ENCODE measurements at places on chromosomes 16 and 17. TPM values are rescaled to one million over a fixed set of nuclear protein-coding genes. Genes with fewer than 3 reads are reported as not detected.

DNA sequence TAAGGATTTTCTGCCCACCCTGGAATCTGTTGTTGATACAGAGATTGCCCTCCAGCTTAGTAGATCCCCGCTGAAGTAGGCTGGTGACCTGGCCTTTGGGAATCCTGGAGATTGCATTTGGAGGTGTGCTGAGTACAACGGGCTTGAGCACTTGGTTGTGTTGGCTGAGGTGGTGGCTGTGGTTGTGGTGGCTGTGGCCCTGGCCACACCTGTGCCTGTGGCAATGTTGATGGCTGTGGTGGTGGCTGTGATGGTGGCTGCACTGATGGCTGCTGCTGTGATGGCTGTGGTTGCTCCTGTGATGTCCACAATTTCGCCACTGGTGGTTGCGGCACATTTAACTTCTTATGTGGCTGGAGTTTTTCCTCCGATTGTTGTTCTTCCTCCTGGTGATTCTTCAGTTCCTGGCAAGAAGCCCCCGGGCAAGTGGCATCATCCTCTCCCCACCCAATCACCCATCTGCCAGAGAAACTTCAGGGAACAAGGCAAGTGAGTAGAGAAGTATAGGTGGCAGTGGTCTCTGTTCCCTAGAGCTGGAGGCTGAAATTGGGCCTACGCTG, 4.2 kb downstream of the CCDC200 start:
- DNase-seq: peak; percentile 31

GRCh38 chr16:57185446-57185944, 344 bp downstream of the PSME3IP1 start:
- DNase-seq: peak; percentile 74

DNA sequence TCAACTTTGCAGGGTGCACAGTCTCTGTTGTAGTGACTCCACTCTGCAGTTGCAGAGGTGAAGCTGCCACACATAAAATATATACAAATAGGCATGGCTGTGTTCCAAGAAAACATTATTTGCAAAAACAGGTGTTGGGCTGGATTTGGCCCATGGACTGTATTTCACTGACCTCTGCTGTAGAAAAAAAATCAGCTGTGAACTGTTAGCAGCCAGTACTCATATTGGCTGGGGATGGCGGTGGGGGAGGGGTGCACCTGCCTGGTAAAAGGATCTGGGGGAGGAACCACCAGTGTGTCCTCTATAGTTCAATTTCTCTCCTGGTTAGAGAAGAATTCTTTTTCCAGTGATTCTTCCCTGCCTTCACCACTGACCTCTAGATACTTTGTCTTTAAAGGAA, 50.0 kb downstream of the SHISA9 start:
- no peak for DNase-seq

GRCh38 chr16:55508271-55508921, 476 bp upstream of the LPCAT2 start:
- DNase-seq: no peak

DNA sequence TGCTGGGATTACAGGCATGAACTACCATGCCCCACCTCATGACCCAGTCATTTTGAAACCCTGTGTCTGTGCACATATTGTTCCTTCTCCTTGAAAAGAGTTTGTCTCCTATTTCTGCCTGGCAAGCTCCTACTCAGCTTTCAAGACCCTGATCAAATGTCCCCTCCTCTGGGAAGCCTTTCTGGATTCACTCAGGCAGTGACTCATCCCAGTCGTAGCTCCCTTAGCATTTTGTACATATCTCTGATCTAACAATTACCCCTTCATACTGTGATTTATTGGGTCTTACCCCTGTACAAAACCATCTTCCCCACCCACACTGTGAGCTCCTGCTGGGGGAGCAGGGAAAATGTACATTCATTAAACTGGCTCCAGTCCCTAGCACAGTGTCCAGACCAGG, 18.1 kb upstream of the ABCC12 start:
- no peak for DNase-seq

DNA sequence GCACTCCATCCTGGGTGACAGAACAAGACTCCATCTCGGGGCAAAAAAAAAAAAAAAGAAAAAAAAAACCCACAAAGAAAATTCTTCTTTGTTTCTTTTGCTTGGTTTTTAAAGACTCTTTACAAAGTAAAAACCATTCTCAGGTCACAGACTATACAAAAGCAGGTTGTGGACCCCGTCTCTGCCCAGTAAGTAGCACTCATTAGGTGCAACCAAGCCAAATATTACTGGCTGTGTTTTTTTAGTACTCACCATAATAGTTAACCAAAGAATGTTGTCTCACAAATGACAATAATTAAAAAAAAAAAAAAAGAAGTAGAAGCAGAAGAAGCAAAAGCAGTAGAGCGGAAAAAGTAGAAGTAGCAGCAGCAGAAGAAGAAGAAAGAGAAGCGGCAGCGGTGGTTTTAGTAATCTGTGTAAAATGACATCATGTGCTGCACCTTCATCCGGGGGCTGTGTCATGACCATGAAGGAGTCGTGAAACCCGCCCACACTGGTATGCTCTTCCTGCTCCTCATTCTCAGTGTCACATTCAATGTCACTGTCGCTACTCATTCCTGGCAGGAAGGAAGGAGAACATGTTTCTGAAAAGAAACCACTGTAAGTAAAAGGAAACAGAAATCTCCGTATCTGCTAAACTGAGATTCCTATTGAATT, 105.4 kb downstream of the TRIM37 start:
- DNase-seq: peak; percentile 94

- no peak for DNase-seq
These were observed 16.6 kb upstream of the ERN1 start for GRCh38 chr17:64146418-64147109.

- DNase-seq: no peak
These were observed 1.6 kb downstream of the BORCS6 start for GRCh38 chr17:8188263-8188839.

GRCh38 chr16:15949210-15950160, at the start of gene ABCC1:
Gene ABCC1, plus strand, starts transcription at chr16:15949616. Its CDS starts 136 bp downstream, at chr16:15949752.
- DNase-seq: no peak

DNA sequence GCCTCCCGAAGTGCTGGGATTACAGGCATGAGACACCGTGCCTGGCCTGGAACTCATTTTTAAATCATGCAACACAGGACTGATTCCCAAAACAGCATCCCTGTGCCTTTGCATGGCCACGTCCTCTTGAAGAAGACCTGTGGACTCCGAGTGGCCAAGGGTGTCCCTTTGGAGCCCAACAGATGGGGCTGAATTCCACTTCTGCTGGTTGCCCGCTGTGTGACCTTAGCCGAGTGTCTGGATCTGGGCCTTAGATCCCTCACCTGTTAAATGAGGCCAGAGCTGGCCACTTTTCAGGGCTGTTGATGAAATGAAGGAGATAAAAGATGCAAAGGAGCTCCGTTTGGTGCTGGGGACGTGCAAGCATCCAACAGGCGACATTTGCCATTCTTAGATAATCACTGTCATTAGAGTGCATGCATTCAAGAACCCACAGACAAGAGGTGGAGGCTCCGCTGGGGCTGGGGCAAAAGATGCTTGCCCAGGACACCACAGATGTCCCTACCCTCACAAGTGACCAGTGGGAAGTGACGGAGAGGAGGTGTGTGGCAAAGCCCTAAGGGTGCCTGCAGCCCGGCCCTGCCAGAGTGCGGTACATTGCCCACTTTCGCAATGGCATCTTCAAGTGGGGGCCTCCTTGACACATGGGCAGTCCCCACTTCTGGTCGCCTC, 354.1 kb upstream of the TNRC6C start:
- no peak for DNase-seq

DNA sequence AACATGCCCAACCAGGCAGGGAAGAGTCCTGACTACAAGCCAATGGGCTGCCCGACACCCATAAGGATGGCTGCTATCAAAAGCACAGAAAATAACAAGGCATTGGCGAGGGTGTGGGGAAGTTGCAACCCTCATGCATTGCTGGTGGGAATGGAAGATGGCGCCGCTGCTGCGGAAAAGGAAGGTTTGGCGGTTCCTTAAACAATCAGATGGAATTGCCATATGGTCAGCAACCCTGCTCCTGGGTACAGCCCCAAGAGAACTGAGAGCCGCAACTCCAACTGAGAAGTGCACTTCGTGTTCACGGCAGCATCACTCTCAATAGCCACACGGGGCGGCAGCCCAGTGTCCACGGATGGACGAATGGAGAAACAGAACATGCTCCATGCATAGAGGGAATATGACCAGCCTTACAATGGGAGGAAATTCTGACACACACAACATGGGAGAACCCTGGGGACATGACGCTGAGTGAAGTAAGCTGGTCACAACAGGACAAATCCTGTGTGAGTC, 193.3 kb downstream of the RBFOX3 start:
- DNase-seq: no peak

DNA sequence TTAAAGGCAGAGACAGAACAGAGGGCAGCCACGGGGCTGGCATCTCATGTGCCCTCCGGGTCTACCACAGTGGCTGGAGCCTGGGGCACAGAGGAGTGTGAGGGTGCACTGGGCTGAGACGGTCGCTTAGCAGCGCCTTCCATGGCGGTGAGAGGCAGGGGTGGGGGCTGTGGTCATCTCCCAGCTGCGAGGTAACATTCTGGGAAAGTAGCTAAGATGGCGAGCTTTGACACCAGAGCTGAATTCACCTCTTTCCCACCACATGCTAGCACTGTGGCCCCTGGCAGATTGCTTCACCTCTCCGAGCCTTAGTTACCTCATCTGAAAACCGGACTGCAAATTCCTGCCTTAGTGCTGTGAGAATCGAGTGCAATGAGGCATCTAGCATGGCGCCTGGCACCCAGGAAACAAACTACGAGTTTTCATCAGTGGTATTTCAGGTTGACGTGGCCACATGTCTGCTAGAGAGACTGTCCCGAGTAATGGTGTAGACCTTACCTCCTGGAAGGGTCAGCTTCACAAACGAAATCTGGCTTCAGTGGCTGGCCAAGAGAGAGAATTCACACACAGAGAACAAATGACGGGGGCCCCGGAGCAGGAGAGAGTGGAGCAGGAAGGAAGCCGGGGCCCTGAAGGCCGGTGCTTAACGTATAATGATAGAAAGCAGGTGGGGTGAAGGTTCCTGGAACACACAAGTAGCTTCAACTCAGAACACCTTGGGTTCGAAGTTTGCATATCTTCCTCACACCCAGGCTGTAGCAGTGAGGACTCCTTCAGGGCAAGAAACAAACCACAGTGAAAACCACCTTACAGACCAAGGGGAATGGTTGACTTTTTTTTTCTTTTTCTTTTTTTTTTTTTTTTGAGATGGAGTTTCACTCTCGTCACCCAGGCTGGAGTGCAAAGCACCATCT, 63.9 kb upstream of the RPH3AL start:
- no peak for DNase-seq

DNA sequence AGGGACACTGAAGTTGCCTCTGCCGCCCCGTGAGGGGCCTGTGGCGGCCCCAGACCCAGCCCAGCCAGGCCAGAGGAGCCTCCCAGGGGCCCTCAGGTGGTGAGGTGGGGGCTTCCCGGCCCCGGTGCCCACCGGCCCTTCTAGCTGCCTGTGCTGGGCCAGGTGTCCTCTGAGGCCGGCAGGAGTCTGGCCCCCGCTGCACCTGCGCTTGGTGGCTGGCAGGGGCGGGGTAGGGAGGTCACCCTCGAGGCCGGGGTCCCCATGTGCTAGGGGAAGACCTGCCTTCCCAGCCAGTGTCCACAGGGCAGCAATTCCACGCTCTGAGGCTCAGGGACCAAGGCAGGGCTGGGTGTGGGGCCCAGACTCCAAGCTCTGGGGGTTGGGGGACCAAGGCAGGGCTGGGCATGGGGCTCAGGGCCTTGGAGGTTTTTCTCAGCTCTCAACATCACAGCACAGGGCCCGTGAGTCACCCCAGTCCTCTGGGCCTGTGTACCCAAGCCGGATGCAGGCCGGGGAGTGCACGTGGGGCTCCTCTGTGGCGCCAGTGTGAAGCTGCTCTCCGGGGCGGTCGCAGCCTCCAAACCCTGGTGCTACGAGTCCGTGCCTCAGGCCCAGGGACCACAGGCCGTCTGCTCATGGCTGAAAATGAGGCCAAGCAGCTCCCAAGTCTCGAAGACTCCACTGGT, 1.3 kb upstream of the CCDC154 start:
- DNase-seq: no peak

DNA sequence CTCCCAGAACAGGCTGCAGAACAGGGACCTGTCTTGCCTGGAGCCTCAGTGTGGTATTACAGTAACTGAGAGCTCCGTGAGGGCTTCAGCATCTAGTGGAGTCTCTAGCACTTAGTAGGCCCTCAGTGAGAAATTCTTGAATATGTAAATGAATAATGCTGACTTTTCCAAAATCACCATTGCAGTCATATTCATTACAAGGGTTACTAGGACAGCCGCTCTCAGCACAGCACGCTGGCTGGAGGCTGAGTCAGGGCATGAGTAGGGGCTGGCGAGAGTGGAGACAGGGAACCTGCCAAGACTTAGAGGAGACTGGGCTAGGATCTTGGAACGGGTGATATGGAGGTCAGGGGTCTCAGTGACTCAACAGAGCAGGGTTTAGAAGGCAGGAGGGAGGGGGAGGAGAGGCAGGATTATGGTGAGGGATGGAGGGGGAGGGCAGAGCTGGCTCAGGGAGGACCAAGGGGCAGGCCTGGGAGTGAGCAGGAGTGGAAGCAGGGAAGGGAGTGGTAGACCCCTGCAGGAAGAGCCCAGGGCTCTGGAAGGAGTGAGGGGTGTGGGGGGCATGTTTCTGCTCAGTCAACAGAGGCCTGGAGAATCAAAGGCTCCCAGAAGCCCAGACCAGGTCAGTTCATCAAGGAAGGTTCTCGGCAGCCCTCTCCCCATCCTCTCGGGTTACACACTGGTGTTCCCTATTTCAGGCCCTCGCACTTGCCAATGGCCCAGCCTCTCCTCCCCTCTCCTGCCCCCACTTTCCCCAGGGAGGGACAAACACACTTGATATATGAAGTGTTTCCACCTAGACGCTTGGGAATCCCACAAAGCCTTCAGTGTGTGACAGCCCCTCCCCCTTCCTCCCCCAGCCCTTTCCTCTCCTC, 42.3 kb downstream of the FZD2 start:
- no peak for DNase-seq

- DNase-seq: no peak
These were observed 14.0 kb downstream of the CA5A start for GRCh38 chr16:87922250-87922871.

GRCh38 chr17:69286257-69286656, 40.7 kb downstream of the ABCA5 start:
- no peak for DNase-seq

KRT33A gene
- not detected for total RNA-seq

DOC2A gene
- not detected for total RNA-seq

SDR42E1 gene
- total RNA-seq: not detected

CHST4 gene
- total RNA-seq: not detected

TANGO6 gene
- total RNA-seq: 18.1 TPM

TMEM204 gene
- 0.91 TPM for total RNA-seq

TMEM132E gene
- not detected for total RNA-seq

GDPD1 gene
- 1.2 TPM for total RNA-seq

CCDC40 gene
- total RNA-seq: 2.2 TPM

KRT23 gene
- total RNA-seq: not detected
